ENCODE measurements at places on chromosomes 7 and 10.

GRCh38 chr10:28922127-28922526, 244.8 kb downstream of the BAMBI start:
- DNase-seq, result no peak

DNA sequence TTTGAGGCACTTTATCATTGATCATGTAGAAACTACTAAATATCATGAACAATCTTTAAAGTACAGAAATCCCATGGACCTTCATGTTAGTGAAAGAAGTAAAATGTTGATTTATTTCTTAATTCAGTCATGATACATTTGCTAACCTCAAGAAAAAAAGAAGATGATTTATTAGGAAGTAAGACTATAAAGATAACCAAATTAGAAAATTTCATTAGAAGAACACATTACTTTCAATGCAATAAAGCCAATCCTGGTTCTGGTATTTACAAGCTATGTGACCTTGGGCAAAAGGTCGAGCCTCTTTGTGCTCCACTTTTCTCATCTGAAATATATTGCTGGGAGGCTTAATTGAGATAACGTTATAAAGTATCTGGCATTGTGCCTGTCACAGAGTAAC, 365.0 kb downstream of the KIF20B start:
- DNase-seq, result no peak

DNA sequence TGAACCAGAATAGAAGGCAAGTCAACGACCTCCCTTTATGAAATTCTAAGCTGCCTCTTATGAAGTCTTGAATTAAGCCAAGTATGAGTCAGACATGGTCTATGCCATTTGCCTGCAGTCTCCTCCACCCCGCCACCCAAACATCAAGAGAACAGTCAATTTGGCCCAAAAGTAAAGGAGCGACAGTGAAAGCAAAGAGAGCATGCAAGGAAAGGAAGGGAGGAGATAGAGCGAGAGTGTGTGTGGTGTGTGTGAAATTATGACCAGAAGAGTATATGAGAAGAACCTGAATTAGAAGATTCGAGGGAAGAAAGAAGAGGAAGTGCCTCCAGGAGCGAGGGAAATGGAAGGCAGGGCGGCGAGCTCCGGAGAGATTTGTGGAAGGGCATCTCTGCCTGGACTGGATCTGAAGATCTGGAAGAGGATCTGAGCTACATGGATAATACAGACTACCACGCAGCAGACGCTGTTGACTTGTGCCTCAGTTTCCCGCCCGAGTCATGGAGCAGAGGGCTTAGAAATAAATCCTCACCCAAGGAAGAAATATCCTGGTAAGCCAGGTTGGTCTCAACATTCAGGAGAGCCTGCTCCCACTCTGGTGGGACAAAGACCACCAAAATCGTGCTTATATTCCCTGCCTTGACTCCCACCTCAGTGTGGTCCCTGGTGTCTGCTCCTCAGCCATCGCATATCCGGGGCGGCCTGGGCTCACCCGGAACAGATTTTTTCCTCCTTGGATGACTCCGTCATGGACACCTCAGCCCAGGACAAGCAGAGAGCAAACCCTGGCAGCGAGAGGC, 459 bp downstream of the ZDHHC6 start:
- DNase-seq, result peak; percentile 7

DNA sequence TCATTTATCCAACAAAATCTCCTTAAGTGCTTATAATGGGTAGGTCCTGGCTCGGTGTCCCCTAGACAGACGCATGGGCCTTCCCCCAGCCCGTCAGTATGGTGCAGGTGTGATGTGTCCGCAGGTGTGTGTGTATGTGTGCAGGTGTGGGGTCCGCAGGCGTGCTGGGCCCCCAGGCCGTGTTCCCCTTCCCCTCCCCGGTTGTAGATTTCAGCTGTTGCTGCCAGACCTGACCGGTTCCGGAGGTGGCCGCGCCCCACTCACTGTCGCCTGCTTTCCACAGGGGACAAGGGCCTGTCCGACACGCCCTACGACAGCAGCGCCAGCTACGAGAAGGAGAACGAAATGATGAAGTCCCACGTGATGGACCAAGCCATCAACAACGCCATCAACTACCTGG, 50.5 kb downstream of the FIGNL1 start:
- no peak for DNase-seq

GRCh38 chr10:131886237-131886636, 14.6 kb upstream of the PPP2R2D start:
- no peak for DNase-seq

- DNase-seq, result no peak
These were observed 15.5 kb upstream of the SEMA3C start for GRCh38 chr7:80934321-80934720.

DNA sequence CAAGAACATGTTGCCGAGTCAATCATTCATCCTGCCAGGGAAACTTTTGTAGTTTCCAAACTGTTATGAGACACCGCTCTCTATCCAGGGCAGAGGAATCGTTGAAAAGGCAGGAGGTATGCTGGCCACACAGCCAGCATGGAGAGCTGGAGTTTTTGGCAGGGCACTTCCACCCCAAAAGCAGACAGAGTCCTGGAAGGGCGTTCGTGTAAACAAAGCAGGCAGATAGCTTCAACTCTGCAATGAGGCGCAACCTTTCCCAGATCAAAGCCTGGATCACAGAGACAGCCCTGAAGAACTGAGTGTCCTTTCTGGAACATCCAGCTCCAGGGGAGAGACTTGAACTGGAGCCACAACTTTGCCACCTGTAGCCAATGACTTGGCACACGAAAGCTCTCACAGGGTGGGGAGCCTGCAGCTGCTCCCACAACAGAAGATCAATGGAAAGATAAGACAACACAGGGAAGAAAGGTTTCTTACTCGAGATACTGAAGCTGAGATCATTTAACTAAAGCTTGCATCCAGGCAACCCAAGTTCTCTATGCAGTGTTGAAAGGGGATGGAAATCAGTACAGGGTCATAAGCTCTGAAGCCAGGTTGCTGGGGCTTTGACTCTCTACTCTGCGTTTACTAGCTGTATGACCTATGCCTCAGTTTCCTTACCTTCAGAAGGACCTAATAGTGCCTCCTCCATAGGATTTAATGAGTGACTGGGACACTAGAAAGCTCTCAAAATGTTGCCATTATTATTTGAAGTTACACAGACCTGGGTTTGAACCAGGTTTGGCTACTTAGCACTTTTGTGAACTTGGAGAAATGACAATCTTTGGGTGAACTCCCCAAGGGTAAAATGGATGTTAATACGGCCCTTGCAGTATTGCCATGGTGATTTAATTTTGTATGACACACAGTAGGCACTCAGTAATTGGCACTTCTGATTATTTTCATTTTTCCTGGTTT, 434.8 kb upstream of the NPVF start:
- DNase-seq, result no peak

DNA sequence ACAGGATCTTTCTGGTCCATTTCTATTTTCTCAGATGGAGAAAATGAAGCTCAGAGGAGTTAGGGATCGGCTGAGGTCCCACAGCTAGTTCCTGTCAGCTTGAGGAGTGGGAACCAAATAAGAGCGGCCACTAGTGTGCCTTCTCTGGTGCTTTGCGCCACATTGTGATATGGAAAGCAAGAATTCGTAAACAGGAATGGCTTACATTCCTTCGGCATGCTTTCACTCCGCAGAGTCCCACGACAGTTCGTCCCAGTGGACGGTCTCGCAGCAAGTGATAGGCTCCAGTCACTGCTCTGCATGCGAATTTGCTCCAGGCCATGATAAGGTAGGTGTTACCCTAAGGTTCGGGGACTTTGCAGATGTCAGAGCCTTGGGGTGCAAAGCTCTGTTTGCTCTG, 41.5 kb upstream of the PTF1A start:
- DNase-seq, result no peak
